Activated CD4-positive, alpha-beta T cell treated with anti-CD3 and anti-CD28 coated beads, Interleukin-2, amount 10 ng/mL, durations not matched to agents 24 days and 14 days (primary cell): ENCODE measurements at places on chromosomes 12 and 14.

DNA sequence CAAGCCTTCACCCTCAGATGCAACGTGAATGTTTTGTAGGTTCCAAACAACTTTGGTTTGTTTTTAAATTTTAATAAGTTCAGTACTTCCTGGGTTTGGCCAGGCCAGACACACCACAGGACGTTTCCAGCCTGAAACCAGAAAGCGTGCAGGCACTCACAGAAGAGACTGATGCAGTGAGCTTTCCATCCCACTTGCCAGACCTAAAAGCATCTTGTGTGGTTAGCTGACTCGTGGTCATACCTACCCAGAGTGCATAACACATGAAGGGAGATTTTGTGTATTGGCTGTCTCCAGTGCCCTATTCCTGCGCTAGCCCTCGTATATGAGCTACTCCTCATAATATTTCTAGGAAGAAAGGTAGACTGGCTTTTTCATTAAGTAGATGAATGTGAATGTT, 297.3 kb upstream of the FAR2 start:
- no peaks in the 10 kb centered on the region for H3K4me1 ChIP-seq
- no peaks in the 10 kb centered on the region for H3K36me3 ChIP-seq
- no peak overlapping the region for H3K27ac ChIP-seq
- H3K27me3 ChIP-seq, result peaks cover 2% of the 10 kb centered on the region
- DNase-seq, result no peak

GRCh38 chr14:34926552-34926951, 51.4 kb upstream of the BAZ1A start:
- no peaks in the 10 kb centered on the region for H3K27me3 ChIP-seq
- no peak for DNase-seq
- H3K4me3 ChIP-seq, result no peak overlapping the region
- H3K36me3 ChIP-seq, result peaks cover 10% of the 10 kb centered on the region

GRCh38 chr12:98998697-98999299, 353.7 kb downstream of the APAF1 start:
- no peaks in the 10 kb centered on the region for H3K36me3 ChIP-seq
- DNase-seq, result no peak
- no peak overlapping the region for H3K27ac ChIP-seq

DNA sequence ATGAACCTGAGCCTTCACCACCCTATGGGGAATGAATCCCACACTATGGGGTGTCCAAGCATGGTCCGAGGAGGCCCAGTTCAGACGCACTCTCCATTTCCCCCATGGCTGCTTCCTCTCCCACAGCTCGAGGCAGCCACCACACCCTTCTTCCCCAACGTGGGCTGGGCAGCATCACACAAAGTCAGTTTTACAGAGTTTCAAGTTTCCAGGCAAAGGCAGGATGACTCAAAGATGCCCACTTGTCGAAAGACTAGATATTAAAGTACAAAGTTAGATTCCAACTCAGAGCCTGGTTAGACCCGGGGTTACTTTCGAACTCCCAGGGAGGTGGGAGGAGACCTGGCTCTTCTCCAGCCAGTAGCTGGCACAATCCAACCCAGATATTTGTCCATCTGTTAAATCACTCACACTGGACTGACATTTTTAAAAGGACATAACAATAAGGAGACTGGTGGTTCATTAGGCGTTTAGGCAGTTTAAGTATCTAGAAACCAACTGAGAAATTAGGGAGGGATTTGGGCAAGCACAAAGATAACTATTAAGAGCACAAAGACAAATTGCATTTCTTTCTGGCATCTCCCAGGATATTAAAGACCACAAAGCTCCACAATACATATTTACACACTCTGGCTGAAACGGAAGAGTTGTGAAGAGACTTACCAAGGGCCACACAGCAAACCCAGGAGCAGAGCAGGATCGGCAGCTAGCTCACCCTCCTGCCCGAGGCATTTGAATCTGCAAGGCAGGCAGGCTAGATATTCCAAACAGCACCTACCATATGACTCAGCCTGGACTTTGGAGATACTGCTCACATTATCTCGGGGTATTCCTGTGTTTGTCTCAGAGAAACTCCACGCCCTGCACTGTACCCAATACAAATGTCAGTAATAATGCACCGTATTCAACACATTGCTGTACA, 34.8 kb downstream of the TMCC3 start:
- no peak for DNase-seq
- H3K27ac ChIP-seq, result no peak overlapping the region
- no peak overlapping the region for H3K4me3 ChIP-seq
- H3K4me1 ChIP-seq, result no peaks in the 10 kb centered on the region
- no peaks in the 10 kb centered on the region for H3K36me3 ChIP-seq

DNA sequence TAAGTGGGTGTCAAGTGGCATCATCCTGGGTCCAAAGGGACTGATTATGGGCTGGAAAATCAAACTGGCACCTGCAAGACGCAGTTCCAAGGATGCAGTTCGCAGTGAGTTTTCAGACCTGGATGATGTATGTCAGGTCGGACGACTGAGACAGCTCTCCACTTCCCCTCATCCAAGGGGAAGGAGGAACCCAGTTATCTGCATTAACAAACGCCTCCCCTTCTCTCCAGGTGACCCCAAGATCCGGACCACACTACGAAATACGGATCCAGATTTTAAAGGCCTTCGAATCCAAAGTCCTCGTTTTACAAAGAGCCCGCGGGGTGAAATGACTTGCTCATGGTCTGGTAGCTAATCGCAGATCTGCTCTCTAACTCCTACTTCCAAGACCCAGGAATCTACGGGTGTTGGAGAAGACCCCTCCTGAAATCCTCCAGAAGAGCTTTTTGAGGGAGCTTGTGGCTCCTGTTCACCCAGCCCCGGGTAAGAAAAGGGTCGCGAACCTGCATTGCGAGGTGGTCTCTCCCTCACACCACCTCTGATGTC, 460 bp upstream of the SYNE2 start:
- H3K4me3 ChIP-seq, result peak overlapping the region; percentile 96
- H3K27ac ChIP-seq, result peak overlapping the region; percentile 73
- H3K4me1 ChIP-seq, result peaks cover 31% of the 10 kb centered on the region
- no peak for DNase-seq

GRCh38 chr12:121741743-121742142, 29.2 kb downstream of the TMEM120B start:
- no peak overlapping the region for H3K4me3 ChIP-seq
- no peaks in the 10 kb centered on the region for H3K36me3 ChIP-seq
- no peak for DNase-seq
- no peaks in the 10 kb centered on the region for H3K4me1 ChIP-seq

DNA sequence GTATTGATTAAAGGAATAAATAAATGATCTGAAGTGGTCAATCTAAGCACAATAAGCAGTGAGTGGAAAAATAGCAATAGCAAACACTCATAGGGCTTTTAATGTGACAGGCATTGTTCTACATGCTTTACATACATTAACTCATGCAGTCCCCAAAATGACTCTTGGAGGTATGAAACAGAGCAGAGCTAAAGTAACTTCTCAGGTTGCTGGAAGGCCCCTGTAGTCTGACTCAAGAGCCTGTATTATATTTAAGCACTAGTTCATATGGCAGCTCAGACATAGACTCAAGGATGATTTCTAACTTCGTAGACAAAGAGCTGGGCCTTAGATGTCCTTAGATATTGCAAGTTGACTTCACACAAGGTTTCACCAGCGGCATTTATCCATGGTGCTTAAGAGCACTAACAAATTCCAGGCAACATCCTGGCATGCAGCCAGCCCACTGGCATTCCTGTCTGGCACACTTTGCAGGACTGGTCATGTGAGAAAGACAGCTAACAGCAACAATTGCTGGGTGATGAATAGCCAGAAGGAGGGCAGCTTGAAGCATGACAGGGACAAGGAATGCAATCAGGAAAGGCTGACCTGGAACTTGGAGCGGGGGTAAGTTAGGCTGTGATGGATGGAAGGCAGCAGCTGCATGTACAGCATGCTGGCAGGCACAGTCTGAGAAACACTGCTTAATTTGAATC, 22.9 kb upstream of the KTN1 start:
- H3K4me1 ChIP-seq, result no peaks in the 10 kb centered on the region
- DNase-seq, result no peak
- H3K27me3 ChIP-seq, result peaks cover 2% of the 10 kb centered on the region
- no peak overlapping the region for H3K4me3 ChIP-seq
- no peaks in the 10 kb centered on the region for H3K36me3 ChIP-seq

- no peak for DNase-seq
These were observed 1111.1 kb downstream of the BCL11B start for GRCh38 chr14:98160901-98161300.

- DNase-seq, result no peak
- H3K4me3 ChIP-seq, result no peak overlapping the region
- H3K27me3 ChIP-seq, result peaks cover 19% of the 10 kb centered on the region
- no peaks in the 10 kb centered on the region for H3K4me1 ChIP-seq
- H3K36me3 ChIP-seq, result no peaks in the 10 kb centered on the region
- no peak overlapping the region for H3K27ac ChIP-seq
These were observed 15.7 kb upstream of the SLC10A1 start for GRCh38 chr14:69812711-69813110.

DNA sequence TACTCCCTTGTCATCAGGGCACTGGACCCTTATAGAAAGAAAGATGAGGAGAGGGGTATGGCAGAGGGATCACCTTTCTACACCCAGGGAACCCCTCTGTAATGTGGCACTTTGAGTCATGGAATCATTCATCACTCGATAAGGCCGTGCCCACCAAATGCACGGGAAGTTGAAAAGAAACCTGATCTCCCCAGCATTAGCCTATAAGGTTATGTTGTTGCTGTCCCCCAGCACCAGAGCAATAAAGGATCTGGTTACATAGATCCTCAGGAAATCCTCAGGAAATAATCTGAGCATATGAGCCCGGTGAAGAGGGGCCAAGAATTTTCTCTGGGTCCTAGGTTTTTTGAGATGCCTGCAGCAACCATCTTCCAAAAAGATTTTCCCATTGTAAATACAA, 148.8 kb upstream of the CRY1 start:
- no peak overlapping the region for H3K27ac ChIP-seq
- H3K36me3 ChIP-seq, result no peaks in the 10 kb centered on the region
- peaks cover 4% of the 10 kb centered on the region for H3K4me1 ChIP-seq
- no peak for DNase-seq
- no peak overlapping the region for H3K4me3 ChIP-seq

DNA sequence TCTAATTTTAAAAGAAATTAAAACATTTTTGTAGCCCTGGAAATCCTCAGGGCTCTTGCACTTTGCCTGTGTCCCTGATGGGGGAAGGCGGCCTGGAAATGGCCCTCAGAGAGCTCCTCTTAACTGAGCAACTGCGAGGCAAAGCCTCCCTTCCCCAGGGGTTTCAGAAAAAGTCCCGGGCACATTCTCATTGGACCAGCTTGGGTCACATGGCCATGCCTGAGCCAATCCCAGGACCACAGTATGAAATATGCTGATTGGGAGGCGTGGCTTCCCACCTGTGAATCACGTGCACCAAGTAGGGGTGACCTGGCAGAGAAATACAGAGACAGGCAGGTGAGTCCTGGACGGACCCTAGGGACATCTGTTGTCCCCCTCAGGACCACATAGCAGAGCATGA, 90.4 kb upstream of the SFSWAP start:
- DNase-seq, result no peak
- no peaks in the 10 kb centered on the region for H3K36me3 ChIP-seq
- no peak overlapping the region for H3K4me3 ChIP-seq
- peaks cover 4% of the 10 kb centered on the region for H3K27me3 ChIP-seq
- H3K4me1 ChIP-seq, result no peaks in the 10 kb centered on the region

DNA sequence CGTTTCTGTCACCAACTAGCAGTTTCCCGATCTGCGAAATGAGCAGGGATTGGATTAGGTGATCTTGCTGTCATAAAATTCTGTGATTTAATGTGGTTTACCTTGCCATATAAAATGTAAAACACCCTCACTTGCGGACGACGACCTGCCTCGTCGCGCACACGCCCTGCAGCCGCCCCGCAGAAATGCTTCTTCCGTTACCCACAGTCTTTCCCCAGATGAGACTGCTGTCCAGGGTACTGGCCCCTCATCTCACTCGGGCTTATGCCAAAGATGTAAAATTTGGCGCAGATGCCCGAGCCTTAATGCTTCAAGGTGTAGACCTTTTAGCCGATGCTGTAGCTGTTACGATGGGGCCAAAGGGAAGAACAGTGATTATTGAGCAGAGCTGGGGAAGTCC, 17.7 kb upstream of the FOXJ2 start:
- H3K36me3 ChIP-seq, result no peaks in the 10 kb centered on the region
- peaks cover 2% of the 10 kb centered on the region for H3K4me1 ChIP-seq
- DNase-seq, result no peak
- no peak overlapping the region for H3K27ac ChIP-seq
- peaks cover 39% of the 10 kb centered on the region for H3K27me3 ChIP-seq
- H3K4me3 ChIP-seq, result no peak overlapping the region

GRCh38 chr12:125552295-125552694, 487.1 kb downstream of the AACS start:
- H3K4me1 ChIP-seq, result no peaks in the 10 kb centered on the region
- H3K27me3 ChIP-seq, result no peaks in the 10 kb centered on the region
- H3K4me3 ChIP-seq, result no peak overlapping the region
- H3K27ac ChIP-seq, result no peak overlapping the region

DNA sequence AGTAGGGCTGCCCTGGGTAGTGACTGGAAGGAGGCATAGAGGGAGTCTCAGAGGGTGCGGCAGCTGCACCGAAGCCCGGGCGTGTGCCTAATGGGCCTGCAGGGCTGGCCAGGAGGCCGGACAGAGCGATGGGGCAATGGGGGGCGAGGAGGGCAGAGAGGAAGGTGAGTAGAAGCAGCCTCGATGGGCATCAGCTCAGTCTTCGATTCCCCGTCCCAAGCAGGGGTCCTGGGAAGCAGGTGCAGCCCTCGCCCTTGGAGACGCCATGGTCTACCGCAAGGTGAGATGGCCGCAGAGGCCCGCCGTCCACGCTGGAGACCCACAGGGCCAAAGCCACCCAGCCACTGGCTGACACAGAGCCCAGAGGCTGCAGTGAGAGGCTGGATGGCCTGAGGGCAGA, 70.8 kb downstream of the GALNT9 start:
- no peaks in the 10 kb centered on the region for H3K27me3 ChIP-seq
- no peak overlapping the region for H3K27ac ChIP-seq
- H3K36me3 ChIP-seq, result no peaks in the 10 kb centered on the region
- H3K4me1 ChIP-seq, result no peaks in the 10 kb centered on the region
- no peak for DNase-seq
